ENCODE measurements at places on chromosomes 12 and 14.

GRCh38 chr12:46546634-46547273, 174.2 kb upstream of the SLC38A2 start:
- DNase-seq, result no peak

- DNase-seq, result no peak
Measured at GRCh38 chr14:84894254-84894653, 635.7 kb upstream of the FLRT2 start.

DNA sequence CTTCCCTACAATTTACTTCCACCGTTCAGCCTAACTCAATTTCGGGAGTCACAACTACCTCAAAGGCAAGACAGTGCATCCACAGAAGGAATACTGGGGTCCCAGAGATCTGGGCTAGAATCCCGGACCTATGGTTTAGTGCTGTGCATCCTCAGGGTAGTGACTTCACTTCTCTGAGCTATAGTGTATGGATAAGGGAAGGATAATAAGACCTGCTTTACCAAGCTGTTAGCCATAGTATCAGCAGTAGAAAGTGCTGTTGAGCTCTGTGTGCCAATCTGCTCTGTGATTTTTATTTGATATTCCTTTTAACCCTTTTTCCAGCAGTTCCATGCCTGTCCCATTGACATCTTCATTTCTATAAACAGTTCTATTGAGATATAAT, 1044.3 kb downstream of the BCL11B start:
- DNase-seq, result no peak

DNA sequence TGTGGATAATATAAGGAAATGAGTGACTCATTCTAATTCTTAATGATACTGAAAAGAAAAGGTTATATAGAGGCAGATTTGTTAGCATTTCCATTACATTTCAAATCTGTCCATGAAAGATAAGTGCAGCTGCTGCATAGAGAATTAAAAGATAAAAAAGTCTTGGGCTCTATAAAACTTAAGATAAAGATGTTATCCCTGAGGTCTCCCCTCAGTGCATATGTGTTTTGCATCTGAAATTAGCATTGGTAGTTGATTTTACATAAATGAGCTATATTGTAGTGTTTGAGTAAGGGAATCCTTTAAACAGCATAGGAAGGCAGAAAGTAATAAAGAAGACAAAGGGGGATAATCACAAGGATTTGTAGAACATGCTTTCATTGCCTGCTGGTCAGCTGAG, 206.2 kb downstream of the FSCB start:
- DNase-seq, result no peak

DNA sequence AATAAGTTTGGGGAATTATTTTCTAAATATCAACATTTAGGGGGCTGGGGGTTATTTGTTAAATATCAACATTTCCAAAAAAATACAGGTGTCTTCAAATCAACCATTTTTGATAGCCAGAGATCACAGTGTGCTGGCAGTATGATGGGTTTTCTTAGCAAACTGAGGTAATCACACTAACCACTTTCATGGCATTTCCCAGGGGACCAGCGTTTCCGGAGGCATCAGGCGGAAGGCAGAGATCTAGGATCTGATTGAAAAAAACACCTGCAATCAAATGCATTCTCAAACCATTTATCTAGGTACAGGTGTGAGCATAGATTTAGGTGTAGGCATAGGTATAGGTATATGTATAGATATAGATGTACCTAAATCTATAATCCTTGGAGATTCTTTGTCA, 34.6 kb downstream of the GLRX5 start:
- no peak for DNase-seq

GRCh38 chr12:80412343-80412953, 31.6 kb upstream of the PTPRQ start:
- no peak for DNase-seq

DNA sequence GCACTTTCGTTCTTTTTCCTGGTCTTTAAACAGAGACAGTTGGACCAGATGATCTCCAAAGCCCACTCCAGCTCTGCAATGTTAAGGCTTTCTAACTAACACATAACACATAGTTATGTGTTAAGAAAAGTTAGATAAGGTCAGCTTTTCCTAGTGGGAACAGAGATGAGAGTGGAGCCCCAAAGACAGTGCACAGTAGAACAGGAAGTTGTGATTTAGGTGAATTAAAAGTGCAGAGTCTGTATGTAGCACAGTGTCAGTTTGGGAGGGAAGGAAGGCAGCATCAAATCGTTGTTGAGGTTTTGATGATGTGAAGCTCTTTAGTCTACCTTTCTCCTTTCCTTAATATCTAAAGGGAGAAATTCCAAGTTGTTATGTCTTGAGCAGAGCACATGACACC, 31.7 kb downstream of the PRORP start:
- DNase-seq, result no peak

DNA sequence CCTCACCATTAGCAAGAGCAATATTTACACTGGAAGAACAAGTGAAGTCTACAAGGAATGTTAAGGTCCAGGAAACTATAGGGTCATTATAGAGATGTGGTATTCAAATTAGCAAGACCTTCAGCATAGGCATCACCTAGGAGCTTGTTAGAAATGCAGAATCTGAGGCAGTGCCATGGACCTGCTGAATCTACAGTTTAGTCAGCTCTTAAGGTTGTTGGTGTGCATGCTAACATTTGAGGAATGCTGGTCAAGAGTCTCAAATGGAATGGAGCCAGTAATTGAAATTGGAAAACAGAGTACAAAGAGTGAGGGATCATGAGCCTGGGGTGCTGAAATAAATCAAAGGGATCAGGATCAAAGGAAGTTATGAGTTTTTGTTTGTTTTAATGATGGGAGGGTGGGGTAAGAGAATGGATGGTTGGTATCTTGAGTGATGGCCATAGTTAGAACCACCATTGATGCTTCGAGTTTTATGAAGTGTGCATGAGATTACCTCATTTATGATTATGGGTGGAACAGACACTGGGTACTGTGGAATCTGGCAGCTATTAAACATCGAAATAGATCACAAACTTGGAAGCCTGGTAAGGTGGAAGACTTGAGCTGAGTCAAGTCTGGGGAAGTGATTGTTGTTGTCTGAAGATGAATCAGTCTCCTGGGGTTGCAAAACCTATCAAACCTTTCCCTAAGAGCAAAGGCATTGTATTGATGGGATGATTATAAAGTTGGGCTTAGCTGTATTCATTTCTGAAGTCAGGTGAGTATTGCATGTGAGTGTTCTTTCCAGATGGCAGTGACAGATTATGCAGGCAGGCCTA, 323.3 kb upstream of the E2F7 start:
- DNase-seq, result no peak

- no peak for DNase-seq
Measured at GRCh38 chr14:68320495-68320894, 472.4 kb downstream of the ZFP36L1 start.

DNA sequence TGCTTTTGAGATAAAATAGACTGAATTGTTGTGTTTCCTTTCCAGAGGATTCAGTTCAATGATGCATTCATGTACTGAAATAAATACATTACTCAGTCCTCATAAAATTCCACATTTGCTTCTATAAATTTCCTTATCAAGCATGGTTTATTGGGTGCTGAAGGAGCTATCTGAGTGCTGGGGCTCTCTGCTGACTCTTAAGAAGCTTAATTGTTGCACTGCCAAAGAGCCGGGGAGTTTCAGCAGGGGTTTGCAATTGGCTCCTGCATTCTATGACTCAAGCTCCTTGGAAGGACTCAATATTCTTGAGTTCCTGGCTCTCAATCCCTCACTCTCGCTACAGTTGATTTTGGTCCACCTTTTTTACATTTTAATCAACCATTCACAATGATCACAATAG, 69.8 kb upstream of the PYGL start:
- no peak for DNase-seq

- DNase-seq, result no peak
Measured at GRCh38 chr12:93818488-93819049, 141.4 kb downstream of the CRADD start.

GRCh38 chr12:15636060-15636890, 152.9 kb downstream of the EPS8 start:
- DNase-seq, result no peak

DNA sequence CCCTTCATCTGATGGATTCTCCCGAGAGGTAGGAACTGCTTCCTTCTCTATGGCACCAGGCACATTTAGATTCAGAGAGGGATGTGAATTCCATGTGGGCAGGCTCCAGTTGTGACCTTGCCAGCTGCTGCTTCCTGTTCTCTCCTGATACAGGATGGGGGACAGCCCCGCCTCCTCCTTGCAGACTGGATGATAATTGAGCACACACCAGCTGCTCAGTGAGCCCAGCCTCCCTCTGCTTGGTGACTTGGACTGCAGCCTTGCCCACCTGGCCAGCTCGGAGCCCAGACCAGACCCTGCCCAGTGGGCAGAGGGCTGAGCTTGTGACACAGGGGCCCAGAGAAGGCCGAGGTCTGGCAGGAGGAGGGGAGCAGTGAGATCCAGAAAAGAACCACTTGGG, 90.2 kb downstream of the CALM1 start:
- DNase-seq, result peak; percentile 40

DNA sequence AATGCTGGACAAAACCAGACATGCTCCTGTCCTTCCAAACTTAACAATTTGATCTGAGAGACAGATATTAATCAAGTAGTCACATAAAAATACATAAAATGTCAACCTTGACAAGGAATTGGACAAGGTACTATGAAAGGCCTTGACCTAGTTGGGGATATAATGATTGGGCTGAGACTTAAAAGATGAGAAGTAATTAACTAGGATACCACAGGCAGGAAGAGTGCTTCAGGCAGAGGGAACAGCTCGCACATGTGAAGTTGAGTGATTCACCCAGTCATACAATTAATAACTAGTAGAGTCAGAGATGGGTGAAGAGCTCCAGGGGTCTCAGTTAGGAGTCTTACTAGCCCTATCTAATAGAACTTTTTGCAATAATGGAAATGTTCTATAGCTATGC, 259.5 kb downstream of the MSRB3 start:
- no peak for DNase-seq

DNA sequence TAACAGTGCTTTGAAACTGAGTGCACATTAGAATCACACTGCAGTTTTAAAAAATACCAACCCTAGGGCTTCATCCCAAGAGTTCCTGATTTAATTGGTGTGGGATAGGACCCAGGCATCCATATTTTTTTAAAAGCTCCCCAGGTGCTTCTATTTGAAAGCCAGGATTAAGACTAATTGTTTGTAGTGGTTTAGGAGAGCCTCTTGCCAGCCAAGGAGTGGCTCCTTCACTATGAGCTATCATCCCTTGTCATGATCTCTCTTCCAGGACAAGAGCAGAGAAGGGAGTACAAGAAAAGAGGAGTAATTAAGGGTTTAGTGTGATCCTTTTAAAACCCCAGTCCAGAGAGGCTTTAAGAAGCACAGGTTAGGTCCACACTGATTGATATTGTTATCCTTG, 178.0 kb downstream of the CAND1 start:
- DNase-seq, result no peak

DNA sequence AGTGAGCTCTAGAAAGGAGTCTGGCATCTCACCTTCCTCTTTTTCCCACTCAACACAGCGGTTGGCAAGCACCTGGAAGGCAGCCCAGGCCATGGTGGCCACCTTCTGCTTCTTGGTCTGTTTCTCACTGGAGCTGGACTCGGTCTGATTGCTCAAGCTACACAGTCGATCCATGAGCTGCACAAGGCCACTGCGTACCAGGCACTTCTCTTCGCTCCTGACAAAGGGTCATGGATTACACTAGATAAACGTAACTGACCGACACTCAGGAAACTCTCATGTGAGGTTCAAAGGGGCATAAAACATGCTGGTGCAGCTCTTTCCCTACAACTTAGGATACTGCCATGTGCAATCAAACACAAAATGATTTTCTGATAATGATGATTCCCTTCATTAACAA, 113.7 kb downstream of the TRAFD1 start:
- DNase-seq, result no peak
